ENCODE measurements at places on chromosomes 1 and 21.
A peak's percentile ranks its signal among the peaks of the same experiment; 100 is the strongest.

- no peak for DNase-seq
Observed at GRCh38 chr1:225631021-225631663, 21.8 kb downstream of the ENAH start.

DNA sequence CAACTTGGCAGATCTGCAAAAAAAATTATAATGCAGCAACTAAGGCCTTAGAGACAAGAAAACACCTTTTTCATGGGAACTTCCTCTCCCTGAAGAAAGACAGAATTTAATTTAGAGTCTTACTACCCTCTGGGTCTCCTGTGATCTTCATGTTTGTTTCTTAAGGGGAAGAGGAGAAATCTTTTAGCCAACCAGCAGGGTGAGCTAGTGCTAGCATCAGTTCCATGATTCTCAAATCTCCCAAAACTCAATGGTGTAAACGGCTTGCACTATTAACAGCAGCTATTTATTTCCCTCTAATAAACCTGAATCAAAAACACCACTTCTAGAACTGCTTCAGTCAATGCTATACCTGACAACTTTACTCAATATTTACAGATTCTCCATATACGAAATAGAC, 3.8 kb downstream of the ZNF644 start:
- DNase-seq, result no peak

DNA sequence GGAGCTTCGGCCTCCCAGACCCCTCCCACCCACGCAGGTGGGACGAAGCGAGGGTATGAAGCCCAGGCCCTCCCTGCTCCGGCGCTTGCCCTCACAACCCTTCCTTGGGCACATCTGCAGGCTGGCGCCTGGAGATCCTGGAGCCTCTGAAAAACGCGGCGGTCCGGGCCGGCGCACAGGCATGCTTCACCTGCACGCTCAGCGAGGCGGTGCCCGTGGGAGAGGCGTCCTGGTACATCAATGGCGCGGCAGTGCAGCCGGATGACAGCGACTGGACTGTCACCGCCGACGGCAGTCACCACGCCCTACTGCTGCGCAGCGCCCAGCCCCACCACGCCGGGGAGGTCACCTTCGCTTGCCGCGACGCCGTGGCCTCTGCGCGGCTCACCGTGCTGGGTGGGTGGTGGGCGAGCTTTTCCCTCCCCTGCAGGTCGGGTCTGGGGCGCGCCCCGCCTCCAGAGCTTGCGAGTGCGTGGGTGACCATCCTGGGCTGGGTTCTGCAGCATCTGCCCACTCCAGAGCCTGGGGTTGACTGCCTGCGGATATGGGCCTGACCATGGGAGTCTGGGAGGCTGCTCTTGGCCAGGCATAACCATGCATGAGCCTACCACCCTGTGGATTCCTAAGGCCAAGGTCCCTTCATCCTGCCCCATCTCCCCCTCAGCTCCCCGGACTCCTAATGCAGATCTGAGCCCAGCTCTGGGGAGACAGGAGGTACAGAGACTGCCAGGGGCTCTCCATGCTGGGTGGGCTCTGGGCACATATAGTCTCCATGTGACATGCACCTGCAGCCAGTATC, 89.8 kb downstream of the TRIM11 start:
- DNase-seq, result no peak

- DNase-seq, result no peak
Observed at GRCh38 chr1:228215663-228216116, 7.8 kb downstream of the OBSCN start.

GRCh38 chr21:41511858-41512257, 3.9 kb upstream of the TMPRSS2 start:
- DNase-seq, result no peak

- DNase-seq, result no peak
Observed at GRCh38 chr1:82064691-82065090, 264.0 kb downstream of the ADGRL2 start.

DNA sequence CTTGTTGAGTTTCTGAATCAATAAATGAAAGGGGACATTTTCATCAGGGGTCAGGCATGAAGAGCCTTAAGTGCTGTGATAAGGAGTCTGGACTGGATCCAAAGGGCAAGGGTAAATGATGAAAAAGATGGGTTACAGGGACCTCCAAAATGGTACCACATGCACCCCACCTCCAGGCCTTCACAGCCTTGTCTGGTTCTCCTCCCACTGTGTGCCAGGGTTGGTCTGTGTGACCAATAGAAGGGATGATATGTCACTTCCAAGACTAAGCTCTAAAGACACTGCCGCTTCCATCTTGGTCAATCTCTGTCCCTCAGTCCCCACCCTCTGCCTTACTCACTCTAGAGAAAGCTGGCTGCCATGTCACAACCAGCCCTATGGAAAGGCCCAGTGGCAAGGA, 140.6 kb downstream of the ZNF281 start:
- DNase-seq, result no peak

- no peak for DNase-seq
Observed at GRCh38 chr1:170729225-170730002, 65.5 kb downstream of the PRRX1 start.

- no peak for DNase-seq
Observed at GRCh38 chr1:31299365-31299764, 2.5 kb downstream of the ZCCHC17 start.

- no peak for DNase-seq
Observed at GRCh38 chr1:206821493-206821892, 43.9 kb upstream of the IL20 start.

DNA sequence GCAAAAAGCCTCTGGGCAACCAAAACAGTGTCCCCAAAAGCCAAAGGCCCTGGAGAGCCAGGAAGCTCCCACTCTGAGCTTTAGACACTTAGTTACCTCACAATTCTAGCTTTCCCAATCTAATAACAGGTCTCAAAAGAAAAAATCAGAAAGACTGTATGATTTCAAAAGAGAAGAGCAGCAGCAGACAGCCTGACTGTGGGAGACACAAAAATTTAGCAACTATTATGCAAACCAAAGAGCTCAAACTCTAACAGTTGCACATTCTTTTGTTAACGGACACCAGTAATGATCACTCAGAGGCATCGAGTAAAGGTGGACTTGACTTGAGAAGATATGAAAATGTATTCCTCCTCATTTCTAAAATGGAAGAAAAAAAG, 160.1 kb downstream of the SLC45A1 start:
- no peak for DNase-seq

GRCh38 chr1:220294846-220295301, 22.6 kb upstream of the RAB3GAP2 start:
- DNase-seq, result no peak

GRCh38 chr1:115324649-115325420, 13.2 kb downstream of the NGF start:
- no peak for DNase-seq

DNA sequence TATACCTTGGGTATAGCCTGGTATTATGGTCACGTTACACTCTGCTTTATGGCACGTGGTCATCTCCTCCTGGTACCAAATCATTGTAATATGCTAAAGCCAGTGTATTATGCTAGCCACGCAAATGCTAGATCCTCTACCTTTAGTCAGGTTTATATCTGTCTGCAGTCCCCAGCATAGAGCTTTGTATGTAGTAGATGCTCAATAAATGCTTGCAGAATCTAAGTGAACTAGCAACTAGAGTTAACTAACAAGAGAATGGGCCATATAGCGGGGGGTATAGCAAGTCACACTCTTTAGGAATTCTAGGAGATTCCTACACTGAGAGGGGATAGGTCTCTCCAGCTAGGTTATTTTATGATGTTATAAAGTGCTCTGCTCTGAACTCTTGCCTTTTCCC, 3.0 kb downstream of the MOV10 start:
- DNase-seq, result no peak

GRCh38 chr1:244210884-244211558, 159.9 kb downstream of the ZBTB18 start:
- DNase-seq, result no peak

- no peak for DNase-seq
Observed at GRCh38 chr21:35020902-35021301, 28.2 kb downstream of the RUNX1 start.

DNA sequence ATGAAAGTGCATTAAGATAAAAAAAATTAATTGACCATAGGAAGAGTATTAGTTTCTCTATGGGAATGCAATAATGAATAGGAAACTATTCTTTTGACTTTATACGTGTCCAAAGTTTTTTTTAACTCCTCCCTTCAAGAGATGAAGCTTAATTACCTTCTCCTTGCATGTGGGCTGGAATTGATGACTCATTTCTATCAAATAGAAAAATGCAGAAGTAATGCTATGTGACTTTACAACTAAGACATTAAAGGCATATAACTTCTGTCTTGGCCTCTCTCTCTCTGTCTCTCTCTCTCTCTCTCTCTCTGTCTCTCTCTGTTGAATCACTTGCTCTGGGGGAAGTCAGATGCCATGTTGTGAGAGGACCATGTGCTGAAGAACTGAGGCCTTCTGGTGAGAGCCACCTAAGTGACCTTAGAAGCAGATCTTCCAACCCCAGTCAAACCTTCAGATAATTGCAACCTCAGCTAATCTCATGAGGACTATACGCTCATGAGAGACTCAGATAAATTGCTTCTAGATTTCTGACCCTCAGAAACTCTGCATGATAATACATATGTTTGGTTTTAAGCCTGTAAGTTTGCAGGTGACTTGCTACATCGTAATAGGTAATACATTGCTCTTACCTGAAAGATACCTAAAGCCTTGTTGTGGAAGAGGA, 414.2 kb downstream of the KCNT2 start:
- DNase-seq, result no peak

- no peak for DNase-seq
Observed at GRCh38 chr21:34722684-34723300, 54.0 kb downstream of the CLIC6 start.

- DNase-seq, result no peak
Observed at GRCh38 chr1:233151861-233152260, 143.7 kb downstream of the PCNX2 start.

GRCh38 chr21:35648512-35648911, 411.8 kb downstream of the SETD4 start:
- DNase-seq, result no peak

DNA sequence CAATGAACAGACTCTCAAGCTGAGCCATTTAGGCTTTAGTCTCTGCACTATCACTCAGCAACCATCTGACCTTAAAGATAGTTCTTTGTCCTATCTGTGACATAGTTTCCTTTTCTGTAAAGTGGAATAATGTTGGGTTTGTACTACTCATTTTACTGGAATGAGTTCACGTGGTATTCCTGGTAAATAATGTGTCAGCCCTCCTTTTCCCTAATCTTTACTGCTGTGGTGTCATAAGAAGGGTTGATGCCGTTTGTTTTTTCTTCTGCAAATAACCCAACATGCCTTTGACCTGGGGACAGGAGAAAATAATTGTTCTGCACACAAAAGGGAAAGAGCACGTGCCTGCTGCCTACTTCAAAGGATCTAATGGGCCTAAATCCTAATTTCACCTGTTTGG, 297.8 kb downstream of the BRINP3 start:
- DNase-seq, result no peak

DNA sequence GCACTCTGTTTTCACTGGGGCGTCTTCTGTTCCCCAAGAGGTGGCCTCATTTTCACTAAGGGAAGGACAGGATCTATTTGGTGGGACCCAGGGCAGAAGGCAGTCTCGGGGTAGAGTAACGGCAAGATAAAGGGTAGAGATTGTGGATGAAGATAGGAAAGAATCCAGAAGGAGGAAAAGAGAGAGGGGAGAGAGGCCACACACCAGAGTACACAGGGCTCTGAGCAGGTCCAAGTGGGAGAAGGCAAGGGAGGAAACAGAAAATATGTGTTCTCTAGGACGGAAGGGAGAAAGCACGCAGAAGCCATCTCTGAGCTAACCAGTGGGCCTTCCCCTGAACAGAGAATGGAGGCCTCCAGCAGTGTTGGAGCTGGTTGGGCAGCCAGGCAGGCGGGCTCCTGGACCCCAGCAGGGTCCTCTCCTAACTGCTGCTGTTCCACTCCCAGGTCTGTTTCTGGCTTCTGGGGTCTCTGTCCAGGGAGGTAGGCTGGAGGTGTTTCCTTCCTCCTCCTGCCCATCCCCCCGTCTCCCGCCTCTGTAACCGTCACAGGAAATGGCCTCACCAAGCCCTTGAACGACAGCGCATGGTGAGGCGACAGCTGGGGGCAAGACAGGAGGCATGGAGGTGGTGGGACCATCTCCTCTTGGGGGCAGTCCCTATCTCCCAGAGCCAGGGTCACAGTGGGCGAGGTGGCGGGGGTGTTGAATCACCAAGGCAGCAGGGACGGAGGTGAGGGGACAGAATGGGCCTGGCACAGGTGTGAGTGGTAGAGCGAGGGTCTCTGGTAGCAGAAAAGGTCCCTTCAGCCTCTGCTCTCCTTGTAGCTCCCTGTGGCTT, 649 bp downstream of the PTPN7 start:
- DNase-seq, result peak; percentile 29

DNA sequence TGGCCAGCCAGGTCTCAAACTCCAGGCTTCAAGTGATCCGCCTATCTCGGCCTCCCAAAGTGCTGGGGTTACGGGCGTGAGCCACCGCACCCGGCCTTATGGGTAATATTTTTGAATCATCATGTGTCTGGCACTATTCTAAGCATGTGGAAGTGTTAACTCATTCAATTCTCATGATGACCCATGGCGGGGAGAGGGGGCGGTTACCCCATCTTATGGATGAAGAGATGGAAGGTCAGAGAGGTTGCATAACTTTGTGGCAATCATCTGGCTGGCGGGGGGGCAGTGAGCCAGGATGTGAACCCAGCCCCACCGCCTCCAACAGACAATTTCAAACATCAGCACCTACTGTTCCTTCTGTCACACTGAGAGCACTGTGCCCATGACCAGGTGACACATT, 11.5 kb upstream of the TAS1R2 start:
- DNase-seq, result no peak

DNA sequence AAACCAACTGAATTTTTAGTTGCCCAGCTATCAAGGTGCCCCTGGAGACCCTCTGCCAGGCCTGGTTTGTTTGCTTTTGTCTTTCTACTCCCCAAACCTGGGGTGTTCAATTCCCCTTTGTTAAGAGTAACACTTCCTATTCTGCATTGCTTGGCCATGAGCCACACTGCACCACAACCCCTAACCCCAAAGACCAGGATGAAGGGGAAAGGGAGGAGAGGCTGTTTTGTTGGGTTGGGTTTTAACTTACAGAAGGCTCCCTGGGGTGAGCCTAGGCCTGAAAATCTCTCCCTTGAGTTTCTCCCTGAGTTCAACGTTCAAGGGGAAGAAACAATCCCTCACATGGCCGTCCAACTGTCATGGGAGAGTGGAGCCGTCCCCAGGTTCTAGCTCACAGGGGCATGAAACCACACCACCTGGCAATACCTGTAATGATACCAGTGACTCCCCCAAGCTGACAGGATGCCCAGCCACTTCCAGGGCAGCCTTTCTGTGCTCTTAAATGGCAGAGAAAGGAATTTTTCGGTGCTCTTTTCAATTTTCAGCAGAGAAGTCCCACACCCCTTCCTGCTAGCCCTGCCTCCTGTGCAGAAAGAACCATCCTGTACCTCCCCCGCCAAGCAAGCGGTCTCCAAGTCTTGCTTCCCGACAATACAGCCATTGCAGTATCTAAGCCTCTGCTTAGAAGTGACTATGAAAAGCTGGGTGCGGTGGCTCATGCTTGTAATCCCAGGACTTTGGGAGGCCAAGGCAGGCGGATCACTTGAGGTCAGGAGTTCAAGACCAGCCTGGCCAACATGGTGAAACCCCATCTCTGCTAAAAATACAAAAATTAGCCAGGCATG, 14.9 kb downstream of the SLC45A3 start:
- DNase-seq, result no peak
